ENCODE measurements at places on chromosomes 4 and X.

DNA sequence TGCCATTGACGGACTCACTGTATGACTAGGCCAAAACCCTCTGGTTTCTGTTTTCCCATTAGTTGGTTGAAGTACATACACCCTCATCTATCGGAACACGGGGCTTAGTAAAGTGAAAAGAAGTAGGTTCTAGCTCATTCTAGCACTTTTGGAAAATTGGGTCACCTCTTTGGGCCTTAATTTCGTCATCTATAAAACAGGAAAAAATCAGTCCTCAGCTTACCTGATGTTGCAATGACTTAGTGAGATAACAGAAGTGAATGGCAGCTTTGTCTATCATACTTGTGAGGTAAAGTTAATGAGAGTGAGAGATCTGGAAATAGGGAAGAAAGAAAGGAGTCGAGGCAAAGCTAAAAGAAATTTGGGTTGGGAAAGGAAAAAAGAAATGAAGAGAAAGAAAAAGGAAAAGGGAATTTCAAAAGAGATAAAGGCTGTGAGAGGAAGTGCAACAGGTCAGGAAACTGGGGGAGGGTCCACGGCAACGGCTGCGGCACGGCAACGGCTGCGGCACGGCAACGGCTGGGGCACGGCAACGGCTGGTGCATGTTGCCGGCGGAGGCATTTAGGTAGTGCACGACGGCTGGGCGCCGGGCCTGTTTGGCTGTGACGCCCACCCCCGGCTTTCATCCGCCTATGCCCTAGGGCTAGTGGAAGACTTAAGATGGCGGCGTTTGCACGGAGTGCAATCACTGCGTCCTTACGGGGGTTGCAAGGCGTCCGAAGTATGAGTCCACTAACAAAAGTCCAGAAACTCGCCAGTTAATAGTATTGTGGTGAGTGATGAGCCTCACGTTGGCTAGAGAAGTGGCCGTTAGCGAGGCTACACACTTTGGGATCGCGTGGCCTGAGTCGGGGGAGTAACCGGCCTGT, 360.1 kb upstream of the ZCCHC13 start:
- DNase-seq: peak; percentile 78

DNA sequence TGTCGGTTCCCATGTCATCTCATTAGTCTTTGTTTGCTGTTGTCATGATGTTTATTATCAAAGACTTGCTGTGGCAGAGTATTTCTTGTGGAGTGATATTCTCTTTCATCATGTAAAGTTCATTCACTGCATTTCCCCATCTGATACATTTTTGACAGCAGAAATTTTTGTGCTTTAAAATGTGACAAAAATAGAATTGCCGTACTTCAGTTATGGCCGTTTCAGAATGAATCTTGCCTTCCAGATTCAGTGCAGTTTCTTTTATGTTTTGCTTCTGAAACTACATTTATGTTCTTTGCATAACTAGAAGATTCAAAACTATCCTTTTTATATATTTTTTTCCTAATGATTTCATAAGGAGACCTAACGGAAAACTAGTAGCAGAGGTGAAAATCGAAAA, 10.0 kb downstream of the CSTF2 start:
- DNase-seq: no peak

DNA sequence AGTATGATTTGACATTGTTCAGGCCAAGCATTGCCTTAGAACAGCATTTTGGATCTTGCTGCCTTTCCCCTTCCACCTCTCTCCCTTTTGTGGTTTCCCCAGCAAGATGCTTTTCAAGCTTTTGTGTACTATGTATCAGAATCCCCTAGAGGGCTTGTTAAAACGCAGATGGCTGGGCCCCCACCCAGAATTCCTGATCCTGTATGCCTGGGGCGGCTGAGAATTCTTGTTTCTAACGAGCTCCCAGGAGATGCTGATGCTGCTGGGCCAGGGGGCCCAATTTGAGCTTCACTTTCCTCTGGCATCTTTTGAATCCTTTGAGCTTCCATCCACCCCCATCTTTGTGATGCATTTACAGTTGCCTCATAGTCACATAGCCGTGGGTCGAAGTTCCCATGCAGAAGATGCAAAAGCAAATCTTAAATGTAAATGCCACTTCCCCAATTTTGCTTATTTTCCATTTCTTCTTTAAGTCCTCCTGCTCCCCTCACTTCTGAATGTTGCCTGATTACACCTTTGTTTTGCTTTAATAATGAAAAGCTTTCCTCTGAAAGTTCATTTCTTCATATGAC, 18.5 kb downstream of the HCCS start:
- DNase-seq: no peak

GRCh38 chrX:10039821-10040793, 72.9 kb downstream of the CLDN34 start:
- DNase-seq: no peak

DNA sequence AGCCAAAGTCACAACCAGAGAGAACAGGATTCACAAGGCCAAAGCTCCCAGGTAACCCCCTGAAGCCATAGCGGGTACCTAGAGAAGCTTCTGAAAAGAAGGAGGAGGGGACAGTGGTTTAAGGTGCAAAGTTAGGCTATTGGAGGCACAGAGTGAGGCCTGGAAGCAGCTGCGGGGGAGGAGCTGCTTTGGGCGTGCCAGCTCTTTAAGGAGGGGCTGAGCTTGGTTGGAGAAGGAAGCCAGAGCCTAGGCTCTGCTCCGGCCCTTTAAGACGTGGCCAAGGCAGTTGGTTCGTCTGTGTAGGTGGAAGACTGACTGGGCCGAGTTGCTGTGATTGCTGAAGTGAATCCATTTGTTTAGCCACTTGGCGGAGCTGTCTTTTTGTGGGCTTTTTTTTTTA, 1.5 kb downstream of the KLF8 start:
- DNase-seq: no peak

DNA sequence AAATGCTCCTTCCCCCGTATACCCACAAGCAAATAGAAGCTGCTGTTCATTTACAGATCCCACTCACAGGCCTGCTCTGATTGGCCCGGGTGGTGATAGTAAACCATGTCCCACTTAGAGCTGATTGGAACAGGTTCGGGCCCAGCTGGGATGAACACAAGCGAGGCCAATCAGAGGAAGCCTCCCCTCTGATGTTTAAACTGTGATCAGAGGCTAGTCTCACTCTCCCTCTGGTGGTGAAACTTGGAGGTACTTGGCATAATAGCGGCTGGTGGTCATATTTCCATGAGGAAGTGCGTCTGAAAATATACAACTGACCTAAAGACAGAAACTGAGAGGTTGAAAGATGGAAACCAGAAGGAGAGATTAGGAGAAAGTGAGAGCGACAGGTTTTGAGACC, 51.5 kb upstream of the TRPC3 start:
- DNase-seq: no peak

DNA sequence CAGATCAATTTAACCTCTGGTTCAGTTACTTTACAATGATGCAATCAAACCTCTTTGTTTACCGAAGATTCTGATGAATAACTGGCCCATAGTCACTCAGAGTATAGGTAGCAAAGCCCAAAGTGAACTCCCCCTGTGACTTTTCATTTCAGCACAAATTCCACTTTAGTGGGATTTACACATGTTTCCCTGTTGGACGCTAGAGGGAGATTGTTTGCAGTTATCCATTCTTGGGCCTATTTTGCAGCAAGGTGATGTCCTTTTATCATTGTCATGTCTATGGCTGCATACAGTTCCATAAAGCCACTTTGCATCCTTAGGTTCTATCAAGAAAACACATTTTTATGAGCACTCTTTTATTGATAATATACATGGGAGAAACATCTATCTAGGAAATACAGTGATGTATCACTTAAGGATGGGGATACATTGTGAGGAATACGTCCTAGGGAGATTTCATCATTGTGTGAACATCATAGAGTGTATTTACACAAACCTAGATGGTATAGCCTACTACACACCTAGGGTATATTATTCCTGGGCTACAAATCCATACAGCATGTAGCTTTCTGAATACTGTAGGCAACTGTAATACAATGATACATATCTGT, 14.5 kb upstream of the DKK2 start:
- DNase-seq: no peak

DNA sequence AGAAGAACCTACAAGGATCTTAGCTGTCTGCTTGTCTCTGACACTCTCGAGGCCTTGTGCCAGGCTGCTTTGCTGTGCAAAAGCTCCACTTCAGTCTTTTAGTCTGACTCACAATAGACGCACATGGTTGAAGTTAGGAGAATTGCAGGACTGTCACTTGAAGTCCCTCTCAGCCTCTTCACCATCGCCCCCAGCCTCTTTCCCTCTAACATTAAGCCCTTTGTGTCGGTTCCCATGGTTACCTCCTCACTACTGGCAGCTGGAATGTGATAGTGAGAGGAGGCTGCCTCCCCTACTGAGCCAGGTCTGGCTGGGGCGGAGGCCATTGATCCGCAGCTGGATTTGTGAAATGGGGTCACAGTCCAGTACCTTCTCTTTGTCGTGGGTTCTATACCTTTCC, 201.8 kb downstream of the SOWAHB start:
- DNase-seq: no peak

GRCh38 chr4:6258741-6259140, 10.9 kb upstream of the WFS1 start:
- DNase-seq: no peak

DNA sequence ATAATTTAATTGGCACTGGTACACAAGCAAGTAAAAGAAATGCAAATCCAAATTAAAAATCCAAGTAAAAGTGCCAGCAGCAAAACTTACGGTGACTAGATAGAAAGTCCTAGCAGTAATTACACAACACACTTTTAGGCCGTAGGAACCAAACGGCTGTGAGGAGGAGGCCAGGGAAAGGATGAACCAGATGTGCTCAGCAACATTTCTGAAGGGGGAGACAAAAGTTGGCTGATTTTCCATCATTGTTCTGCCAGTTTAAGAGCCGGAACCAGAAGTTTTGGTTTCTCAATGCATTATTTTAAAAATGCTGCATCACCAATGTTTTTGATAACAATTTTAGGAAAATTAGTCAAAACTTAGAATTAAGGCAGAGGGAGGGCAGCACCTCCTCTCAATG, 68.7 kb upstream of the ENPP6 start:
- DNase-seq: no peak

DNA sequence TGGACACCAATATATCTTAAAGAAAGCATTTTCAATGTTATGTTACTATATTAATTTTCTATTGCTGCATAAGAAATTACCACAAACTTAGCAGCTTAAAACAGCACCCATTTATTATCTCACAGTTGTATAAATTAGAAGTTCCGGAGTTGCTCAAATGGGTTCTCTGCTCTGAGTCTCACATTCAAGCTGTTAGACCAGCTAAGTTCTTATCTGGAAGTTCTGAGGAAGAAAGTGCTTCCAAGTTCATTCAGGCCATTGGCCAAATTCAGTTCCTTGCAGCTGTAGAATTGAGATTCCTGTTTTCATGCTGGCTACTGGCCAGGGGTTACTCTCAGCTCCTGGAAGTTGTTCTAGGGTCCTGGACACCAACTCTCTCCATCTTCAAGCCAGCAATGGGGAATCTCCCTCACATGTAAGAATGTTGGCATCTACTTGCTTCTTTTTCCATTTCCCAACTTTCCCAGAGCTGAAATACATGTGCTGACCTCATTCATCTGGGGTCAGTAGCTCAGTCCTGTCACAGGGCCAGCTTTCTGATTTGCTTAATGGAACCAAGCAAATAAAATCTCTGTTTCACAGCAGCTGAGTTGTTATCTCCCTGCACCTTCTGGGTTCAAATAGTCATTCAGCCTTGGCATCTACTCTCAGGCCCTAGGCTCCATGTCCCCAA, 99.6 kb upstream of the INTU start:
- no peak for DNase-seq

- no peak for DNase-seq
These were observed 12.0 kb upstream of the CD38 start for GRCh38 chr4:15765910-15766697.

- no peak for DNase-seq
These were observed 65.7 kb downstream of the MAGEA1 start for GRCh38 chrX:153244767-153245166.

- no peak for DNase-seq
These were observed 31.3 kb downstream of the REPS2 start for GRCh38 chrX:16977771-16978170.

DNA sequence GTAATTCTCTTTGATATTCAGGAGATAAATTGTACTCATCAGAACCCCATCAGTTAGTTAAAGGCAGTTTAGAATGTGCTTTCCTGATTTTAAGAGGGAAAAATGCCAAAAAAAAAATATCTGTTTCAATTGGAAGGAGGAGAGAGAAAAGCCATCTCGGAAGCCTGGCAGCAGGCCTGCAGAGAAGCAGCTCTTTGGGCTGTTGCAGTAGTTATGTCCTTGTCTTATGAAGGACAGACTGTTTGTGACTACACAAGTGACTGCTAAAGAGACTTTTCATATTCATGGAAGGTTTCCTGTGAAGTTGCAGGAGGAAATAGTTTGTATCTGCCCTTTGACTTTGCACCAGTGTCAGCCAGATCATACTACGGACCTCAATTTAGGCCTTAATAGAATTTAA, 88.8 kb downstream of the DCLK2 start:
- DNase-seq: no peak

DNA sequence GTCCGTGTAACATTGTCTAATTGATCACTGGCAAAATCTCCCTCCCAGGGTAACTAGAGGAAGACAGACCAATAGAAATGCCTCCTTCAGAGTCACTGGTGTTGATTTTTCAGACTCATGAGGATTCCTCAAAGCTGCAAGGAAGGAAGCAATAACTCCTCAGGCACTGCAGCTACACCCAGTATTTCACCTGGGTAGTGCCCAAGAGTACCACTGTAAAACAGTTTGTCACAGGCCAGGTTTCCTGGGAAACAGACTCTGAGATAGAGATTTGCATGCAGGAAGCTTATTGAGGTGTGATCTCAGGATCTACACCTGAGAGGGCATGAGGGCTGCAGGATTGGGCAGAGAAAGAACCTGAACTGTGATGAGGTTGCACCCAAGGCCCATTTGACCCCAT, 240.7 kb upstream of the ATP6AP2 start:
- no peak for DNase-seq

GRCh38 chr4:56910172-56910967, 2.7 kb downstream of the REST start:
- no peak for DNase-seq
